ENCODE measurements at places on chromosomes 11 and 22. TPM values are rescaled to one million over a fixed set of nuclear protein-coding genes. Genes with fewer than 3 reads are reported as not detected.

The MRPL49 gene
- 43.4 TPM for total RNA-seq

The RASL10A gene
- total RNA-seq: not detected

The BTBD18 gene
- not detected for total RNA-seq

The GGTLC2 gene
- total RNA-seq: not detected

The CEP164 gene
- total RNA-seq: 48.1 TPM

The USP2 gene
- 1.00 TPM for total RNA-seq

The INPP5J gene
- total RNA-seq: 0.11 TPM

The IGF2 gene
- 0.11 TPM for total RNA-seq

The GRM5 gene
- total RNA-seq: 0.11 TPM

The SCGB2A2 gene
- not detected for total RNA-seq

The SRPRA gene
- total RNA-seq: 74.3 TPM

The DAGLA gene
- total RNA-seq: 3.8 TPM

The ARVCF gene
- total RNA-seq: 12.4 TPM

The ME3 gene
- 32.4 TPM for total RNA-seq

The SESN3 gene
- total RNA-seq: 10.6 TPM

The BTG4 gene
- not detected for total RNA-seq

The WNT11 gene
- not detected for total RNA-seq

The KCNJ1 gene
- total RNA-seq: under 0.01 TPM

The GTSE1 gene
- 16.8 TPM for total RNA-seq

The CLNS1A gene
- 170 TPM for total RNA-seq

The KRTAP5-4 gene
- not detected for total RNA-seq

The GLYAT gene
- not detected for total RNA-seq

The ALX4 gene
- total RNA-seq: under 0.01 TPM

The MMP8 gene
- total RNA-seq: 0.11 TPM

The APOBEC3A gene
- not detected for total RNA-seq

The MOV10L1 gene
- 5.1 TPM for total RNA-seq

The CHADL gene
- 1.4 TPM for total RNA-seq

The AGBL2 gene
- 0.66 TPM for total RNA-seq

The CXCR5 gene
- not detected for total RNA-seq

The CCDC188 gene
- total RNA-seq: 2.3 TPM

The TMPRSS4 gene
- not detected for total RNA-seq

The RELT gene
- total RNA-seq: 4.9 TPM

The OR56A1 gene
- not detected for total RNA-seq

The DTX4 gene
- total RNA-seq: 0.22 TPM

The CPT1A gene
- total RNA-seq: 30.4 TPM

The MMP12 gene
- not detected for total RNA-seq

The FXYD6 gene
- total RNA-seq: 0.37 TPM

The ADAMTS15 gene
- total RNA-seq: 1.00 TPM

The CSF2RB gene
- not detected for total RNA-seq

The DLG2 gene
- total RNA-seq: 1.1 TPM

The GVQW3 gene
- 2.3 TPM for total RNA-seq

The SLCO2B1 gene
- total RNA-seq: 1.2 TPM

The B3GAT1 gene
- not detected for total RNA-seq

The TTC36 gene
- 0.22 TPM for total RNA-seq

The TSGA10IP gene
- 0.11 TPM for total RNA-seq
